ENCODE measurements at places on chromosomes 6 and 20.

GRCh38 chr6:31202259-31203166 is 32.0 kb upstream of the POU5F1 start:
- DNase-seq, result no peak

GRCh38 chr20:33518071-33518470 is 28.2 kb downstream of the CBFA2T2 start:
- no peak for DNase-seq

GRCh38 chr6:113211170-113211569 is 646.0 kb upstream of the MARCKS start:
- DNase-seq, result no peak

GRCh38 chr6:19755181-19755580 is 82.0 kb upstream of the ID4 start:
- no peak for DNase-seq

GRCh38 chr6:152391179-152391880 is 245.8 kb downstream of the SYNE1 start:
- no peak for DNase-seq

All from COR-L47 (cell line).